ENCODE measurements at places on chromosomes 6 and 20. TPM values are rescaled to one million over a fixed set of nuclear protein-coding genes. Genes with fewer than 3 reads are reported as not detected.
A peak's percentile ranks its signal among the peaks of the same experiment; 100 is the strongest.

GRCh38 chr6:166775923-166776220 is 148.8 kb upstream of the RPS6KA2 start:
- DNase-seq, result no peak

DNA sequence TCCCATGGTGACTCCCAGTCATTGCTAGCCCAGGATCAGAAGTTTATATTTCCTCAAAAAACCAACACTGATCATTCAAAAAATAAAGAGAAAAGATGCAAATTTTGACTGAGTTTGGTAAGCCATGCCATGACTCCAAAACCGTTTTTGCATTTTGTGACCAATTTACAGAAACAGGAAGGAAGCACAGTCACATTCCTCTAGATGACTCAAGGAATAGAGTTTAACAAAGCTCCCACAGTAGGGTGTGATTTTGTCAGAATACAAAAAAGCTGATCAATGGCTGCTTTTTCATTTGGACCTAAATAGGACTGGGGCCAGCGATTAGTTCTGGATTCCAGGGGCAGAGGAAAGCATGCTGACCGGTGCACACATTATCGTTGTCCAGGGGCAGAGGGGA is 179.4 kb upstream of the AFDN start:
- DNase-seq, result no peak

XKR7 gene
- total RNA-seq, result not detected

BPIFB1 gene
- total RNA-seq, result not detected

- peak; percentile 32 for DNase-seq
Observed at GRCh38 chr6:26539071-26539615, 977 bp downstream of the HMGN4 start.

DNA sequence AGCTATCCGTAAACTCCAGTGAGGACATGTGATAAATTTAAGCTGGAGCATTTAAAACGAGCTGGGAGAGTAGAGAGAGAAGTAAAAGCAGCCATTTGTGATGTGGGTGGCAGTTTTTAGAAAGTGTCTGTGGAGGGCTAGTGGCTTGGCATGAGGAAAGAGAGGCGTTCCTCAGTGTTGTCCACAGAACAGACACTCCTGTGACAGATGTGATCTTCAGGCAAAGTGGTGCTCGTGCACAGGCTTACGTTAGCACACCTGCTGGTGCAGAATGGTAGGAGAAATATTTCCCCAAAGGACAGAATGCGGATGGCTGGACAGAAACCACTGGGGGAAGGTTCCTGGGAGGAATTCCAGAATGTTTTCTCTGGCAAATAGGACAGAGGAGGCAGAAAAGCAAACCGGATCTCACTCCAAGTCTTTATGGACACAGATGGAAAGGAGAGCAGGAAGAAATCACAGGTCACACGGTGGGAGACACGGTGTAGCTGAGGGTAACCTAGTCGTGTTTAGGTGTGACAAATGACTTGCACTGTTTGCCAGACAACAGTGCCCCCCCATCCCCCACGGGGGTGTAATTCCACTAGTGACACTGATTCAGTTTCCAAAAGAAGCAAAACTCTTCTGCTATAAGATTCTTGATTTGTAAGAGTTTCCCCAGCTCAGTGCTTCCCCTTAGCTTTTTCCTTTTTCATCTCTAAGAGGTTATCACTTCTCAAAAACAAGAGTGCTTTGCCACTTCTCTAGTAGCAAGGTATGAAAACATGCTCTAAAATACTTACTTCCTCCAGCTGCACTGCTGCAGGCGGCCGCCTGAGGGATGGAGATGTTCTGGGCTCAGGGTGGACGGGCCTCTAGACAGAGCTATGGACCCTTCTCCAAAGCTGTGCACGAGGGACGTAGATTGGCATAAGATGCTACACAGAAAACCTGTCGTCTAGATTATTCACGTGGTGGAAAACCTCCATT is 293.2 kb downstream of the QKI start:
- no peak for DNase-seq

DNA sequence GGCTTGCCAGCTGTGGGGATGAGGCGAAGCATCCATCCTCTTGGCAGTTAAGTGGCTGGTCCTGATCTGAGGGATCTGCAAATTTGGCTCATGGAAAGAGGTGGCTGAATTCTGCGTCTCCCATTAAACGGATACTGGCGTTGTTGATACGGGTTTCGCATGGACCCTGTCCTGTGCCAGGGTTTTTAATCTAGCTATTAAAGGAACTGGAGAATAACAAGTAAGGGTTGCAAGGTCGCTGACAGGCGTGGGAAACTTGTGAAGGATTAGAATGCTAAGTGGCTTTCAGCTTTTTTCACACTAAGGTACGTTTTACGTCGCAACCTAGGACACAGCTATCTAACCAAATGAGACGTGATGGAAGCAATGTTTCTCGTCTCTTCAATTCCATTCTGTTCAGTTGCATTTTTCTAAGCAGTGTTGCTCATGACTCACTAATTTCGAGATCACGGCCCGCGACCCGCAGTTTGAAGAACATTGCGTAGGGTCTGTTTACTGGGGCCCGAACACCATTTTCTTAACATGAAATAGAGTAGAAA is 852 bp downstream of the GMNN start:
- DNase-seq, result peak; percentile 46

DNA sequence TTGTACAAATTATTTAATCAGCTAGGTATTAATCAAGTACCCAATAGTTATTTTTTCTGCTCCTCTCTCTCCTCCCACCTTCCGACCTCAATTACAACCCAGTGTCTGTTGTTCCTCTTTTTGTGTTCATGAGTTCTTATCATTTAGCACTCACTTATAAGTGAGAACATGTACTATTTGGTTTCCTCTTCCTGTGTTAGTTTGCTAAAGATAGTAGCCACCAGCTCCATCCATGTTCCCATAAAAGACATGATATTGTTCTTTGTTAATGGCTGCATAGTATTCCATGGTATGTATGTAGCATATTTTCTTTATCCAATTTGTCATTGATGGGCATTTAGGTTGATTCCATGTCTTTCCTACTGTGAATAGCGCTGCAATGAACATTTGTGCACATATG is 652.8 kb upstream of the CITED2 start:
- no peak for DNase-seq

DNA sequence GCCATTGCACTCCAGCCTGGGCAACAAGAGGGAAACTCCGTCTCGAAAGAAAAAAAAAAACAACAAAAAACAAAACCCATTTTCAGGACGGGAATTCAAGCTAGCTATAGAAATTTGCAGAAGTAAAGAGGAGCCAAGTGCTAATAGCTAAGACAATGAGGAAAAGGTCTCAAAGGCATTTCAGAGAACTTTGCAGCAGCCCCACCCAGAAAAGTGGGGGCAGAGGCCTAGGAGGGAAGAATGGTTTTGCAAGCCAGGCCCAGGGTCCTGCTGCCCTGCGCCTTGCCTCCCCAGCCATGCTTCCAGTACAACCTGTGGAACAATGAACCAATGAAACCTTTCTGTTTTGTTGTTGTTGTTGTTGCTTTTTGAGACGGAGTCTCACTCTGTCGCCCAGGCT is 38.3 kb upstream of the SAMHD1 start:
- DNase-seq, result no peak

DNA sequence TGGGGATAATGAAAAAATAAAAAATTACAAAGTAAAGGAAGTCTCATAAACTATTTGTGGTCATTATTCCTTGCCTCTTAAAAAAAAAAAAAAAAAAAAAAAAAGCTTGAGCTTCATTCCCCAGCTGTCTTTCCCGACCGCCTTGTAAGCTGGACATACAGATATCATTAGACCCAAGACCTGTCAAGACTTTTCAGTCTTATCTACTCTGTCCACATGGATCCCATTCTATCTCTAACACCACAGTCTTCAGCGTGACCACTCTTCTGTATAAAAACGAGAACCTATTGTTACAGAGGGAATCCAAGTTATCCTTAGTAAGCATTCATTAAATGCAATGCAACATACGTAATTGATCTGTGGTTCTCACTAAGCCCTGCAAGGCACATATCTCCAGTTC is 423.5 kb downstream of the MEI4 start:
- DNase-seq, result no peak

DNA sequence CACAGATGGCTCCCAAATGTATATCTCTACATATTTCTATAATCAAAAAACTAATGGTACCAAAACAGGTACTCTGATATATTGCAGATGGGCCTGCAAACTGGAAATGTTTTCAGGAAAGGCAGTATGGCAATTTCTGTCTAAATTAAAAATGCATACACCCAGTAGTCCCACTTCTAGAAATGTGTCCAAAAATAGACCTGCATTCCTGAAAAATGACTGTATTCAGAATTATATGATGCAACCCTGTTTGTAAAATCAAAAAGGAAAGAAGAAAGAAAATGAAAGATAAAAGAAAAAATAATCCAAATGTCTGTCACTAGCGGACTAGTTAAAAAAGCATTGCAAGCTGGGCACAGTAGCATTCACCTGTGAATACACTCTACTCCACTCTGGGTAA is 12.9 kb upstream of the MICB start:
- DNase-seq, result no peak
